ENCODE measurements at places on chromosomes 13 and 19. TPM values are rescaled to one million over a fixed set of nuclear protein-coding genes. Genes with fewer than 3 reads are reported as not detected.

DNA sequence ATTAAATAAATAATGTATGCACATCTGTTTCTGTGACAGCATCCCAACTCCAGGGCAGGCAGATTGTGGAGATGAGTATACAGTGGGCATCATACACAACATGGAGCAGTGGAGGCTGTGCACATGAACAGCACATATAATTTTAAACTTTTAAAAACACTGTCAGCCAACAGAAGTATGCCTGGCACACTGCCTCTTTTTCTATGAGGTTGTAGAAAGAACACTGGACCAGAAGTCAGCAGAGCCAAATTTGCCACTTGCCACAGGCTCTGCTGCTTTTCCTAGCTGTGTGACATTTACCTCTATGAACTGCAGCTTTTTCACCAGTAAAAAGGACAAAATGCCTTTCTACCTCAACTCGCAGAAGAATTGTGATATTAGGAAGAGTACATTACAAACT lies 118.7 kb downstream of the FRY start:
- no peak for DNase-seq

DNA sequence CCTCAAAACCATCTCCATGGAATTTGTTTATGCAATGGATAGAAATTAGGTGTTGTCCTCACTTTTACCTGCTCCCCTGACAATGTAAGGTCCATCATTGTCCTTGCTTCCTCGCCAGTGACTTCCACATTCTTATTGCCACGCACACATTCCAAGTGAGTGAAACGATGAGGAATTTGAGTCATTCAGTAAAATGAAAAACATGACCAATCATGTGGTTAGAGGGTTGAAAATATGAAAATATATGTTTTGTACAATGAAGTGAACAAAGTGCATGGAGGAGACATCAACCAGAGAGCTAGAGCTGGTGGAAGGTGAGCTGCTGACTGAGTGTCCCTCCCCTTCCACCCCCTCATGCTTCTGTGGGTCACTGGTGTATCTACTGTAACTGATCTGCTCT lies 91.7 kb downstream of the ATP8A2 start:
- DNase-seq, result no peak

- DNase-seq, result no peak
These were observed 739.1 kb downstream of the GPC5 start for GRCh38 chr13:92137520-92137919.

- DNase-seq, result no peak
These were observed 695 bp downstream of the TICAM1 start for GRCh38 chr19:4830768-4831265.

GRCh38 chr19:58345558-58345957 lies 7.7 kb downstream of the A1BG start:
- DNase-seq, result no peak

DNA sequence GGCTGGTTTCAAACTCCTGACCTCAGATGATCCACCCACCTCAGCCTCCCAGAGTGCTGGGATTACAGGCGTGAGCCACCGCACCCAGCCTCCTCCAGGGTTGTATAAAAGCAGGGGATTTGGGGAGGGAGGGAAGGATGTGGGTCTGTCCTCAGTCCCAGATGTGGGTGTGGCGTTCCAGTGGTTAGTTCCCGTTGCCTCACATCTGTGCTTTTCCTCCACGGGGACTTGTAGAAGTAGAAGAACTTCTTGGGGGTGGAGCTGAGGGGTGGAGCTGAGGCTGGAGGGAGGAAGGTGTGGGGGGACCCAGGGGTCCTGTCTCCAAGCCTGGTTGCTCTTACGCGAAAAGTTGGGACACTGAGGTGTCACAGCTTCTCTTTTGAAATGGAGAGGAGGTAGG lies 514 bp upstream of the MCEMP1 start:
- no peak for DNase-seq

GRCh38 chr13:33367926-33368325 lies 82.4 kb upstream of the STARD13 start:
- DNase-seq, result no peak

- DNase-seq, result no peak
These were observed 24.8 kb downstream of the ZNF83 start for GRCh38 chr19:52613299-52613906.

DNA sequence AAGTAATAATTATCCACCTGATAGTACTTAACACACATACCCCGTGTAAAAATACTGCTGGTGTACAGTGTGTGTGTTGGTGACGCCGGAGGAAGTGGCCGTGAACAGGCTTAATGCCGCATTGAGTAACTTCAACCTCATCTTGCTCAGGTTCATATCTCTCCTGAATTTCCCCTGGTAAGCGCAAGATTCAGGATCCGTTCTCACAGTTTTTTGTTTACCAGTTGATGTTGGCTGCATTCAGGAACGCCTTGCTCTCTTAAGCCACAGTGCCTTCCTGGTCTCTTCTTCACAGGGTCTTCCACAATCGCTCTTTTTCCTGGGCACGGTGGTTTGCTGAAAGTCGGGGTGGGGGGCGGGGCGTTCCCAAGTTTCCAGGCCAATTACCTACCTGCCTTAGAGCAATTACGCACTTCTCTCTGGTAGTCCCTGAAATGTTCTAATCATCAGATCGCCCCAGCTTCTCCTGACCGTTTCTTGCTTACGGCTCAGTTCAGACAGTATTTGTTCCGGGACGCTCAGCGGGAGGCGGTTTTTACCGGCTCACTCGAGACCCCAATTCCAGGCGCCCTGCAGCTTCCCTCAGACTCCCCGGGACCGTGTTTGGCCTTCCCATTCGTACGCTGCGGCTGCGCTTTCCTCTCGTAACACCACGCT lies 706 bp upstream of the DNAJC3 start:
- no peak for DNase-seq

DNA sequence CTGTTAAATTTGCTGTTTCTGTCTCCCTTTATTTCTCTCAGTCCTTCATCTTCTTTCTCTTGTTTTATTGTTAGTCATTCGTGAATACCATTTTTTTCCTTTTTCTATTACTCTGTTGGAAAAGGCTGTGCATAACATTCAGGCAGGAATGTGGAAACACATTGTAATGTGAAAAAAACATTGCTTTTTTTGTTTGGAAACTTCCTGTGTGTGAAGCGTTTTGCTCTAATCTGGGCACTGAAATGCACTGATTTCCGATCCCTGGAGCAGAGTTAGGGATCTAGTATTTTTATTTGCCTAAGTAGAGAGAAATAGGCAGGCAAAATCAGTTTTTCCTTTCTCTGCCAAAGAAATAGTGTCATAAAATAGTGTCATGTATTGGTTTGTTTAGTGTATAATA lies 155.5 kb downstream of the PCCA start:
- DNase-seq, result no peak

GRCh38 chr13:114110091-114110829 lies 22.2 kb downstream of the RASA3 start:
- peak; percentile 87 for DNase-seq

- DNase-seq, result peak; percentile 92
These were observed 8.9 kb upstream of the CCDC9 start for GRCh38 chr19:47247308-47247990.

- no peak for DNase-seq
These were observed 63.9 kb downstream of the DLEU7 start for GRCh38 chr13:50779443-50780200.

GRCh38 chr13:68727165-68727564 lies 1380.5 kb upstream of the ATXN8OS start:
- no peak for DNase-seq

DNA sequence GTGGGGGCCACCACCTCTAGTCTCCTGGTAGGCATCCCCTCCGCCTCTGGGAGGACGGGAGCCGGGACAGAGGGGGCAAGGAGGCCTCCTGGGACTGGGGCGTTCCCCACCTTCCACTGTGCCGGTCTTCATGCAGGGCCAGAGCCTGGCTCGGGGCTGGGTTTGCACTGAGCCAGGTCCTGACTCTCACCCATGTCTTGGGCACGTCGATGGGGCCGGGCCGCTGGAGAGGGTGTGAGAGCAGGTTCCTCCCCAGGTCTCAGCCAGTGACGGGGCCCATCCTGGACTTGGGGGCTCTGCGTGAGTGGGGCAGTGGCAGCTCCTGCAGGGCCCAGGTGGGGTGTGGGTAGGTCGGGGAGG lies 26.6 kb downstream of the ATP11A start:
- DNase-seq, result no peak

ZIM2 gene
- total RNA-seq, result not detected

SCN1B gene
- total RNA-seq, result 58.7 TPM

CLEC17A gene
- not detected for total RNA-seq

CFAP97D2 gene
- total RNA-seq, result not detected

OR10H2 gene
- total RNA-seq, result not detected

GAS6 gene
- 201 TPM for total RNA-seq

RYR1 gene
- total RNA-seq, result 1.3 TPM

ZNF582 gene
- total RNA-seq, result 4.9 TPM
